Astrocyte (in vitro differentiated cells and primary cell): ENCODE measurements at places on chromosomes 1 and 21. TPM values are rescaled to one million over a fixed set of nuclear protein-coding genes. Genes with fewer than 3 reads are reported as not detected.

The LCE1F gene
- total RNA-seq: not detected in 2 replicates

The AKR7A3 gene
- 0.20 and 0.55 TPM in 2 replicates for total RNA-seq

DNA sequence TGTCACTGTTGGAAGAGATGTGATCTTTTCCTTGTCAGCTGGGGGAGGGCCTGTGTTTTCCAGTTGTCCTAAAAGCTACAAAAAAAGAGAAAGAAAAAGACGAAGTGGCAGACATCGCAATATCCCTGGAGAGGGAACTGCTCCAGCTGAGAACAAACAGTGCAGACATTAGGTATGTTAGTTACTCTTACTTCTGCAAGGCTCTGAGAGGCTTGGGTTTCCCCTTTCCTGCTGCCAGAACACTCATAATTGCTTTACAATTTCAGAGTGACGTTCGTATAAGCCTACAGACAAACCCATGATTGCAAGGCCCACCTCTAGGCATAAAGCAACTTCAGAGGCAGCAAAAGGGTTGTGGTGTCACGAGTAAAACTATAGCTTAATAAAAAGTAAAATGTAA lies 31.1 kb downstream of the CD160 start:
- DNase-seq: no peak

- no peak for DNase-seq
These were observed 158.6 kb downstream of the PGBD5 start for GRCh38 chr1:230267338-230268065.

- DNase-seq: peak; percentile 62
These were observed 20.2 kb downstream of the B3GALT5 start for GRCh38 chr21:39632796-39633442.

DNA sequence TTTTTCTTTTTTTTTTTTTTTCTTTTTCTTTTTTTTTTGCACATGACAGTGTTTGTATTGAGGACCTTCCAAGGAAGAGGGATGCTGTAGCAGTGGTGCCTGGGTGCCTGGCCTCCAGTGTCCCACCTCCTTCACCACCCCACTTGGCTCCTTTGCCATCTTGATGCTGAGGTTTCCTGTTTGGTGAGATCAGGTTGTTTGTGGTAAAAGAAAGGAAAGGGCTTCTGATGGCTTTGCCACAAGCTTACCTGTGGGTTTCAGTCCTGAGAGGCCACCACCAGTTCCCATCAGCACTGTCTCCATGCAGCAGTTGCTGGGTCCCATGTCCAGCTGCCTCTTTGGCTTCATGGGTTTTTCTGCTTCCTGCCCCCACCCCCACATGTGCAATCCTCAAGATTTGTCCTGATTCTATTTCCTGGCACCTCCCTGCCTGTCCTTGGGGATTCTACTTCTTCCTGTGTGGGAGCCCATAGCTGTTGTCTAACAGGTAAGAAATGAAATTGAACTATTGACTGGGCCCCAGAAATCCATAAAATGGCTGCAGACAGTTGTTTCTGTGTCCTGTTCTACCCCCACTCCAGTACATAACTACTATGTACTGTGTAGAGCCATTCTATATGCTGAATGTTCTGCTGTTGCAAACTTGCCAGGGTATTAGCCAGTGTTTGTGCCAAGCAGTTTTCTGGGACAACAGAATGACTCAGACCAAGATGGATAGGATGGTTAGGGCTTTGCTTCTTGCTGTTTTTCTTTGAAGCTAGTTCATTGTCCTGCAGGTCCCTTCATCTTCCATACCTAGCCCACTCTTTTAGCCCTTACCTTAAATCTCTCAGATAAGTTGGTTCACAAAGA lies 4.2 kb upstream of the CCDC28B start:
- DNase-seq: no peak

The TMEM125 gene
- total RNA-seq: 0.36 and 0.64 TPM in 2 replicates

GRCh38 chr1:166511761-166512160 lies 327.5 kb upstream of the POGK start:
- no peak for DNase-seq

DNA sequence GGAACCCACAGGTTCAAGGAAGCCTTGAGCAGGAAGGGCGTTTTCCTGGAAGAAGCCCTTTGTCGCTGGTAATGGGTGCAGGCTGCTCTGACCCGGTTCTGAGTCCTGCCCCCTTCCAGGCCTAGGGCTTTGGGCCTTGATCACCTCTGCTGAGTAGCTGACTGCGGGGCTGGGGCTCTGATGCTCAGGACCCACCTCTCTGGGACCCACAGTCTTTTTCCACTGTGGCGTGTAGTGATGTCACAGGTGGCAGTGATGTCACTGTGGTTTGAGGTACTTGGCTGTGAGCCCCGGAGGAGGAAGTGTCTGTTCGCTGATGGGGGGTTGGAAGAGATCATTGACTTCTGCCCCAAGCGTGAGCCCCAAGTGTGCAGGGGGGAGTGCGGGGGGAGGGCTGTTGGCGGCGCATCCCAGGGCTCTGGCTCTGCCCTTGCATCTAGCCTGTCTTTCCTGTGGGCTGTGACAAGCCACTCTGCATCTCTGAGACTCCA lies 6.9 kb downstream of the TNFRSF1B start:
- no peak for DNase-seq

The TMED5 gene
- total RNA-seq: 95.3 and 105 TPM in 2 replicates

- DNase-seq: no peak
These were observed 62.2 kb upstream of the GRIK3 start for GRCh38 chr1:37096523-37096922.

DNA sequence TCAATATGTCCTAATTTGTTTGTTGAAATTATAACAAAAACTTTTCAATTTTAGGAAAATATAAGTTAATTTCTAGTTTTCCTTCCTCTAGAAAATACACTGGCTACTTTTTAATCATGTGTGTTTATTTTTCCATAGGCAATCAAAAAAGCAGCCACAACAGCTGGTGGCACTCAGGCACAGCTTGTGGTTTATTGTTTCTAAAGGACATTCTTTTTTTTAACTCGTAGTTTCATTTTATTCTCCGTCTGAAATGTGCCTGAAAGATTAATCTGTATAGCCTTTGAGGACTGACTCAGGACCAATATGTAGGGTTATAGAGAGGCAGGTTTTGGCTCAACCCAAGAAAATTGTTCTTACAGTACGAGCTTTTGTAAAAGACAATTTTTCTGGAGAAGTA lies 20.7 kb upstream of the STX12 start:
- no peak for DNase-seq

- no peak for DNase-seq
These were observed 47.2 kb downstream of the FMN2 start for GRCh38 chr1:240138867-240139266.

The PRAMEF20 gene
- not detected in 2 replicates for total RNA-seq

DNA sequence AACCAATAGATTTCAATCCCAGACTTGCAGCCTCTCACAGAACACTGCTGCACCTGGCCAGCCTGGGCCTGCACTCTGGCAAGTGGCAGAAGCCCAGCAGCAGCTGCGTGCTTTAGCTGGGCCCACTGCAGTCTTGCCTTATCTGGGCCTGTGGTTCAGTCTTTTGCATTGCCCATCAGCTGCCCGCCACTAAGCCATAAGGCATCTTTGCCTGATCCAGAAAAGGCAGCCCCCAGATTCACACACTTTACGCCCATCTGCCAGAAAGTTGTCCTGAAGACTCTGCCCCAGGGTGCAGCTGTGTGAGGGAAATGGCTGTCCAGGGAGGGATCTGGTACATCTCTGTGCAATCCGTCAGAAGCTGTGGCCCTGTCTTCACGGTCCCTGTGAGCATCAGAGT lies 217.0 kb downstream of the DNAH14 start:
- DNase-seq: no peak

The IL20 gene
- not detected in 2 replicates for total RNA-seq

The PLA2G4A gene
- total RNA-seq: 1.4 and 1.9 TPM in 2 replicates

The LRRC38 gene
- not detected in 2 replicates for total RNA-seq

The ZSCAN20 gene
- total RNA-seq: 5.2 and 6.9 TPM in 2 replicates

DNA sequence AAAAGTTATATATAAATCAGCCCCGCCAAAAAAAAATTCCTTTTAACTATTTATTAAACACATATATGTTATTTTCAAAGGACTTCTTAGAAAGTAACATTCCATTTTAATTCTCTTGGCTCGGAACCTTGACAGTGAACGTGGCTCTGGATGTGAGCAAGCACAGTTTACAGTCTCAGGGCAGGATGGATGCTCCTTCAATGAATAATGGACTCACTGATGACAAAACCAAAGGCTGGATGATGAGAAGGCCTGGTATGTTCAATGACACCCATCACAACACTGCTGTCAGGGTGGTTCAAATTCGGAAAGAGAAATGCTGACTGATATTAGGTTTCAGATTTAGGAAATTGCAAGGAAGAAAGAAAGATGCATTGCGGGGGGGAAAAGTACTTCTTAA lies 148.8 kb downstream of the SIPA1L2 start:
- DNase-seq: no peak

The OR6N1 gene
- total RNA-seq: not detected in 2 replicates

- no peak for DNase-seq
These were observed 29.8 kb downstream of the ZYG11B start for GRCh38 chr1:52756020-52756419.

The ATP1A4 gene
- not detected in 2 replicates for total RNA-seq

- DNase-seq: no peak
These were observed 76.8 kb upstream of the IVNS1ABP start for GRCh38 chr1:185393815-185394214.

DNA sequence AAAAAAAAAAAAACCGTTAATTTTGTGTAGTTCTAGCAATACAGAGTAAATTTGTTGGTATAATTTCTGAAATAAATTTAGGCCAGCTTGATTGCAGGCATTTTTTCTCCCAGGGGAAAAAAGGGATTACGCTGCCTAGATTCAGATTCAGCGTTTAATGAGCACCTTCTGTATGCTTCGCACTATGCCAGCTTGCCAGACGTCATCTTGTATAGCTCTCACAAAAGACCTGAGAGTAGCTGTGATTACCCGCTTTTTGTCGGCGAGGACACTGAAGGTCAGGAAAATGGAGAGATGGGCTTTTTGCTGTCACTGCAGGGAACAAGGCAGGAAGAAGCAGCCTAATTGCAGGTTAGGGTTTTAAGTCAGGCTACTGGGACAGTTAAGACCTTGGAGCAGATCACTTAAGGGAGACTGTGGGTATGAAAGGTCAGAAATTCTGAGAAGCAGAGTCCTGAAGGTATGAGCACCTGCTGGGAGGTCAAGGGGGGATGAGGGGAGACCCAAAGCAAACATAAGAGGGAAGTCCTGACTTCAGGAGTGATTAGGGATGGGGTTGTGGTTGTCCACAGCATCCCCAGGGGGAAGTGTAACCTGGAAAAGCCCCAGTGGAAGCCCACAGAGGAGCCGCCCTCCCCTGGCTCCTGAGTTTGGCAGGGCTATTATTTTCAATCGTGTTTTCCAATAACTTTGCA lies 39.0 kb downstream of the TMCC2 start:
- DNase-seq: no peak

The SH2D2A gene
- 0.89 and 1.1 TPM in 2 replicates for total RNA-seq

The OR10J1 gene
- total RNA-seq: not detected in 2 replicates

DNA sequence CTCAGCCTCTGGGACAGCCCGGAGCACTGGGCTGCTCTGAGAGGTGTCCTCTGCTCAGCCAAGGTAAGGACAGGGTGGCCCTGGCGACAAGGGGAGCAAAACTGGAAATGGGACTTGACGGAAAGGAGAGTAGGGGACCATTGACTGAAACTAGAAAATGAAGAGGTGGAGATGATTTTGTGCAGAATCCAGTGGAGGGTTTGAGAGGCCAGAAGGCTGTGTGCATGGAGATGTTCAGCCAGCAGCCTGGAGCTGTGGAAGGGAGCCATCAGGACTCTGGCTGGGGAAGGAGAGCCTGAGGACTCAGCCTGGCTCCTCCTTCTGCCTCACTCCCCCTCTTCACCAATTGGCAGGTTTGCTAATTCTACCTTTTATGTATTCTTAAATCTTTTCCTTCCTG lies 114.2 kb downstream of the EDEM3 start:
- DNase-seq: no peak

The BRDT gene
- not detected in 2 replicates for total RNA-seq

The PRKCZ gene
- 28.6 and 32.6 TPM in 2 replicates for total RNA-seq

DNA sequence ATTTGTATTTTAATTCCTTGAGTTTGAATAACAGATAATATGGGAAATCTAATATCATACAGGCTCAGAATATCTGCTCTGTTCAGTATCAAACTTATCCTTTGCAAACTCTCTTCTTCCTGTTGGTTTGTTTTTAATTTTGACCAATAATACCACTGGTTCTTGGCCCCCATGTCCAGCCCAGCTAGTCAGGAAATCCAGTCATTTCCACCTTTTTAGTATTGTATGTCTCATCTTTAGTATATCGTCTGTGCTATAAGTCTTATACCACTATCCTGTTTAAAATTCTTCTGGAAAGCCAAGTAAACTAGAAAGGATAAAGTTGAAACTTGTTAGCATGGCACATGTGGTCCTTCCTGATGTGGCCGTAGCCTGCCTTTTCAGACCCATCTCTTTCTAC lies 10.7 kb downstream of the SCCPDH start:
- no peak for DNase-seq

DNA sequence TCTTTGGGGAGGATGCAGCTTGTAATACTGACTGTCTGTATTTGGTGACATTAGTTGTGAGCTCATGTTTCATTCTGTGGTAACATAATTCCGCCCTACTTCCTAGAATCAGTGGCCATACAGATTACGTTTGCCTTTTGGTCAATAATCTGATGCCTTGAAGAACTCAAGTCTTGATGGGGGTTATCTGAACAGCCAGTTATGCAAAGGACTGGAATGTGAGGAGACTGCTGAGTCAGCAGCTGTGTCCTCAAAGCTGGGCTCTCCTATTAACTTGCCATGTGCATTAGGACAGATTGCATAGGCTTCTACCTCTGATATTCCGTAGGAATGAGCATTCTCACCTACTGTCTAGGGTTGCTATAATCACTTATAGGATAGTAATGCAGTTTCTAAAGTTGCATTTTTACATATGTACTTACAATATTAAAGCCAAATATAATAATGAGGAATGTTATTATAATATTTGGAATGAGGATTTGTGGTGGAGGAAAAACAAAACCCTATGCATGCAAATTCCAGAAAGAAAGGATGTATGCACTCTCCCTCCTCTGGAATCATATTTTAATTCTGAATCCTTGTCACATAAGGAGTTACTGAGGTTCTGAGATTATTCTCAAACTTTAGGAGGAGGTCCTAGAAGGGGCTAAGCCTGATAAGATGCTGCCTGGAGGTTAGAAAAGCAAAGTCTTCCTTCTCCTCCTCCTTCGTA lies 116.0 kb downstream of the NOS1AP start:
- DNase-seq: peak; percentile 55

The KCNE1 gene
- 0.43 and 0.73 TPM in 2 replicates for total RNA-seq

The SAMD11 gene
- 6.0 and 9.5 TPM in 2 replicates for total RNA-seq

GRCh38 chr1:43452789-43453441 lies 816 bp downstream of the HYI start:
- peak; percentile 53 for DNase-seq

DNA sequence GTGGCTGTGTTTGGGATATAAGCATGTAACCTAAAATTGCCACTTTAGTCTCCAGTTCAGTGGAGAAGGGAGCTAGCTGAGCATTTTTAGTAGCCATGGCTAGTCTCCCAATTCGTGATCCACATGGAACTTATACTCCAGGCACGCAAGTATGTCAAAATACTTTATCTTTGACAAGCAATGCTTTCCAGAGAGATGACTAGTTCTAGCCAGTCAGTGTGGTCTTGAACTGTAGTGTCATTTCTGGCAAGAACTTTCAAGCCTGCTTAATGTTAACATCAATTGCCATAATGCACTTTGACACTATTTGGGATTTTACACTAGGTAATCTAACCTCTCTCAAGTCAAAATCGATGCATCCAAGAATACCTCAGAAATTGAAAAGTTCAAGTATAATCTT lies 660.0 kb downstream of the PTPRC start:
- peak; percentile 71 for DNase-seq

GRCh38 chr1:81887421-81888144 lies 86.8 kb downstream of the ADGRL2 start:
- no peak for DNase-seq

The LDLRAD1 gene
- total RNA-seq: not detected in 2 replicates
